ENCODE measurements at places on chromosomes 2 and 18.

DNA sequence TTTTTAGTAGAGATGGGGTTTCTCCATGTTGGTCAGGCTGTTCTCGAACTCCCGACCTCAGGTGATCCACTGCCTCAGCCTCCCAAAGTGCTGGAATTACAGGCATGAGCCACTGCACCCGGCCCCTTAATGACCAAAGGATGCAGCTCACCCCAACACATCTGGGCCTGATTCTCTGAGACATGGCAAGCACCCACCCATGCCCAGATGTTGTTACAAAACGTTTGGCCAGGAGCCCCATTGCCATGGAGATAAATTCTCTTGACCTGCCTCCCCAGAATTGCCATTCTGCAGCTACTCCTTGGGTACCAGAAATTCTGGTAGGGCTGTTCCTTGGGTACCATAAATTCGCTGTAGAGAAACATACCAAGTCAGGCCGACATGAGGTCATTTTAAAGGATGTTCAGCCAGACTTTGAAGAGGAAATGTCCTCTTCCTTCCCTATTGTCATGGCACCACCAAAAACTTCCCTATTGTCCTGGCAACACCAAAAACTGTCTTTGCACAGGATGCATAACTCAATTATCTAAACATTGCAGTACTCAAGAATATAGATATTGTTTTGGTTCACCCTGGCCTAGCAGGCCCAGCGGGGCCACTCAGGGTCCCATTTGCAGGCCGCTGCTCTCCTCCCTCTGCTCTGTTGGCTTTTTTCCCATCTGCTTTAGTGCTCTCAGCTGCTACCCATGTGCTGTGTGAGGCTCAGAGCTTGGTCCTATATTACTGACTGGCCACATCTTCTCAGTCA, 160.9 kb upstream of the TTC39C start:
- H3K27ac ChIP-seq, result no peak overlapping the region
- DNase-seq, result no peak
- peaks cover 14% of the 10 kb centered on the region for H3K4me1 ChIP-seq

DNA sequence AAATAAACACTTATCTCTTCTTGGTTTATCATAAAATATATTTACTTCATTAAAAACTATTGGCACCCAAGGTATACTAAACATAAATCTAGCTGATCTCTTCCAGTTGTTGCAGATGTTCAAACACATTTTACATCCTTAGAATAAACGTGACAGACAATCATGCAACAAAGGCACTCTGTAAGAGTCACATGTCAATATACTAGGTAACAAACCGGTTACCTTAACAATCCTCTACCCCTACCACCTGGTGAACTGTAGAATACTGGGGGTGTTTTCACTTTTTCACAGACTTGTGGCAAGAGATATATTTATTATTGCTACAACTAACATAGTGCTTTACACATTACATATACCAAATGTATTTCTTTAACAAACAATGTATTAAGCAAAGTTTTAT, 15.8 kb downstream of the STK17B start:
- peak overlapping the region; percentile 52 for H3K27ac ChIP-seq
- peaks cover 39% of the 10 kb centered on the region for H3K4me1 ChIP-seq
- DNase-seq, result no peak
- H3K27me3 ChIP-seq, result no peaks in the 10 kb centered on the region
- peaks cover 100% of the 10 kb centered on the region for H3K36me3 ChIP-seq

- no peaks in the 10 kb centered on the region for H3K27me3 ChIP-seq
- no peaks in the 10 kb centered on the region for H3K36me3 ChIP-seq
- H3K4me3 ChIP-seq, result no peak overlapping the region
- DNase-seq, result no peak
- no peaks in the 10 kb centered on the region for H3K4me1 ChIP-seq
Measured at GRCh38 chr2:57821088-57821487, 225.5 kb upstream of the VRK2 start.

DNA sequence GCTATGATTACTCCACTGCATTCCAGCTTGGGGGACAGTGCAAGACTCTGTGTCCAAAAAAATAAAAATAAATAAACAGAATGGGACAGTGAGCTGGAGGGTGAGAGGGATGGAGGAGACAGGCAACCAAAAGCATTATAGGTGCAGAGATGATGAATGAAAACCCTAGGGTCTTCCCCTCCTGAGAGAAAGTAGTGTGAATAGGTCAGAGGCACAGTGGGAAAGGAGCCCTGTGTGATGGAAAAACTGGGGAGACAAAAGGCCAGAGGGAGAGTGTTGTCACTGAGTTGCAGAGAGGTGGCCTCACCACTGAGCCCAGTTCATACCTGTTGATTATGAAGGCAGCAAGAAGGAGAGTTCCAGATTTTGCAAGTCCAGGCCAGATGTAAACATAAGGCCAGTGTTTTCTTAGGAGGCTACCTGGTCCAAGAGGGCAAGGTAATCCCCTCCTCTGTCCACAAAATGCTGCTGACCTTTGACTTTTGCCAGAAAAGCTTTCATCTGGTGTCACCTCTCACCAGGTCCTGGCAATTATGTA, 17.6 kb upstream of the AGFG1 start:
- no peak for DNase-seq
- no peaks in the 10 kb centered on the region for H3K4me1 ChIP-seq
- H3K36me3 ChIP-seq, result no peaks in the 10 kb centered on the region
- H3K4me3 ChIP-seq, result no peak overlapping the region

DNA sequence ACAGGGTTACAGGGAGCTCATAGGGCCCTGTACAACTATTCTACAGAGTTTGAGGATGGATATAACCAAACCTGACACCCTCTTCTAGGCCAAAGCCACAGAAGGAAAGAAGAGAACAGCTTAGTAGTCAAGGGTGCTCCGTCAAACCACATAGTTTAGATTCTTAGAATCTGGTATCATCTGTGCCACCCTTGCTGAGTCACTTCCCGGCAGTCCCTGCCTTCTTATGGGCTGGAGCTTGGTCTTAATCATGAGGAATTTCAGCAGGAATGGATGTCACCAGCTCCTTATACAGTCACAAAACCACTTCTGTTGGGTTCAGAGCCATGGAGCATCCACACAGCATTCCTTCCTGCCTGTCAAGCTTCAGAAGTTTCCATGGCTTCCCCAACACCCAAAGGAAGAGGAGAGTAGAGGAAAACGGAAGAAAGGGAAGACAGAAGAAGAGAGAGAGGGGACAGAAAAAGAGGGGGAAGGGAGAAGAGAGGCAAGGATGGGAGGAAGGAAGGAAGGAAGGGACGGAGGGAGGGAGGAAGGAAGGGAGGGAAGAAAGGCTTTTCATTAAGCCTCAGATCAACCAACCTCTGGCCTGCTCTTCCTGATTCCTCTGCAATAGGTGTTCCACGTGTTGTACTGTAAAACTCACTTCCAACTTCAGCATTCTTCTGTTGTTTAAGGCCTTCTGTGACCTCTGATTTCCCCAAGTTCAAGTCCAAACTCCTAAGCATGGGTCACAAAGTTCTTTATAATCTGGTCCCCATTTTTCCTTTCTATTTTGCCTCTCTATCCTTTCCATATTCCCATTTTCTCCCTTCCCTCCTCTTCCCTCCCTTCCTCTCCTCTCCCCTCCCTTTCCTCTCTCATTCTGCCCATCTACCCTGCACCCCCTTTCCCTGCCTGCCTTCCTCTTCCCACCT, 246.1 kb upstream of the TNP1 start:
- H3K36me3 ChIP-seq, result no peaks in the 10 kb centered on the region
- no peak for DNase-seq
- no peaks in the 10 kb centered on the region for H3K27me3 ChIP-seq
- no peak overlapping the region for H3K4me3 ChIP-seq
- H3K4me1 ChIP-seq, result no peaks in the 10 kb centered on the region

- peaks cover 8% of the 10 kb centered on the region for H3K4me1 ChIP-seq
- no peak overlapping the region for H3K27ac ChIP-seq
- H3K27me3 ChIP-seq, result no peaks in the 10 kb centered on the region
- no peak for DNase-seq
Measured at GRCh38 chr2:74944987-74945787, 13.3 kb upstream of the POLE4 start.

GRCh38 chr18:3721771-3722648, 272.0 kb downstream of the TGIF1 start:
- H3K4me1 ChIP-seq, result no peaks in the 10 kb centered on the region
- H3K27me3 ChIP-seq, result peaks cover 40% of the 10 kb centered on the region
- H3K36me3 ChIP-seq, result no peaks in the 10 kb centered on the region
- DNase-seq, result no peak
- H3K27ac ChIP-seq, result no peak overlapping the region

- DNase-seq, result no peak
- H3K27me3 ChIP-seq, result peaks cover 55% of the 10 kb centered on the region
- no peaks in the 10 kb centered on the region for H3K4me1 ChIP-seq
- H3K27ac ChIP-seq, result no peak overlapping the region
- no peak overlapping the region for H3K4me3 ChIP-seq
- H3K36me3 ChIP-seq, result no peaks in the 10 kb centered on the region
Measured at GRCh38 chr18:78873926-78874500, 105.6 kb upstream of the SALL3 start.

- DNase-seq, result no peak
- H3K27me3 ChIP-seq, result peaks cover 38% of the 10 kb centered on the region
Measured at GRCh38 chr2:158762336-158762735, 32.8 kb upstream of the DAPL1 start.

GRCh38 chr2:215601526-215601925, 165.7 kb upstream of the FN1 start:
- H3K27ac ChIP-seq, result no peak overlapping the region
- no peaks in the 10 kb centered on the region for H3K4me1 ChIP-seq
- no peak for DNase-seq

- no peaks in the 10 kb centered on the region for H3K36me3 ChIP-seq
- H3K4me1 ChIP-seq, result no peaks in the 10 kb centered on the region
- no peak overlapping the region for H3K4me3 ChIP-seq
- peaks cover 7% of the 10 kb centered on the region for H3K27me3 ChIP-seq
- H3K27ac ChIP-seq, result no peak overlapping the region
Measured at GRCh38 chr2:199366406-199366805, 91.3 kb downstream of the SATB2 start.

DNA sequence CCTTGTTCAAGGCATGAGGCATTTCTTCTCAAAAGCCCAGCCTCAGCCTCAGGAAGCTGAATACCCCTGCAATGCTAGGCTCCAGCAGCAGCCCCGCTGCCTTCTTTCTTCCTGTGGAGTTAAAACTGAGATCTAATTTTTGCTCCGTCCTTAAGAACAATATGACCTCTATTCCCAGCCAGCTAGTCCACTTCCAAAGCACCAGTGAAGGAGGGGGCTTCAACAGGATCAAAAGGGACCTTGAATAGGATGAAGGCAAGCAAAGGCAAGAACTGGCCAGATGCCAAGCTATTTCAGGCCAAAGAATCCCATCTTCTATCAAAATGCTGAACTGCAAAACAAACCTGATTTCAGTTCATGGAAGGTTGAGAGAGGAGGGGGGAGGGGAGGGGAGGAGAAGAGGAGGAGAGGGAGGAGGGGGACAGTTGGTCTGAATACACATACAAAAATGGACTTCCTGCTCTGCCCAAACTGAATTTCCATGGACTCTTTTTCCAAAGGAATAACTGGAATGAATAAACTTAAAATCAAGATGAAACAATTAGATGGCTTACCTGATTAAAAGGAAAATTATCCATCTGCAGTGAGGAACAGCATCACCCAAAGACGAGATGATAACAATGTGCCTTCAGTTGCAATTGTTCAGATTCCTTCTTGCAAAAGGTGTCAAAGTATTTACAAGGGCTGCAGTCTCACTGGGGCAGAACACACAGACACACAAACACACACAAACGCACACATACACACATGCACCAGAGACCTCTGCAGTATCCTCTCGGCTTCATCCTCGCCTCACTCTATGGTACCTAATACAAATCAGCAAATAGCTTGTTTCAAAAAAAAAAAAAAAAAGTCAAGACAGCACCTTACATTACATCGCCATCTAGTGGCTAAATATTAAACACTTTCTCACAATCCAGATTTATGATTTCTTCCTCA, at the start of gene SCN1A:
SCN1A (minus strand) TSS at position 804 of the 939 bp plus-strand sequence. CDS start 54,399 bp downstream, outside the sequence.
- no peak within 1 kb of the TSS for H3K27ac ChIP-seq
- no peaks in the 10 kb centered on the region for H3K36me3 ChIP-seq
- peaks cover 4% of the 10 kb centered on the region for H3K4me1 ChIP-seq
- no peak within 1 kb of the TSS for H3K4me3 ChIP-seq
- peaks cover 28% of the 10 kb centered on the region for H3K27me3 ChIP-seq

- no peak overlapping the region for H3K4me3 ChIP-seq
- DNase-seq, result no peak
- H3K27ac ChIP-seq, result no peak overlapping the region
- H3K4me1 ChIP-seq, result no peaks in the 10 kb centered on the region
- H3K36me3 ChIP-seq, result no peaks in the 10 kb centered on the region
- H3K27me3 ChIP-seq, result peaks cover 21% of the 10 kb centered on the region
Measured at GRCh38 chr2:210197720-210198119, 26.5 kb upstream of the KANSL1L start.

DNA sequence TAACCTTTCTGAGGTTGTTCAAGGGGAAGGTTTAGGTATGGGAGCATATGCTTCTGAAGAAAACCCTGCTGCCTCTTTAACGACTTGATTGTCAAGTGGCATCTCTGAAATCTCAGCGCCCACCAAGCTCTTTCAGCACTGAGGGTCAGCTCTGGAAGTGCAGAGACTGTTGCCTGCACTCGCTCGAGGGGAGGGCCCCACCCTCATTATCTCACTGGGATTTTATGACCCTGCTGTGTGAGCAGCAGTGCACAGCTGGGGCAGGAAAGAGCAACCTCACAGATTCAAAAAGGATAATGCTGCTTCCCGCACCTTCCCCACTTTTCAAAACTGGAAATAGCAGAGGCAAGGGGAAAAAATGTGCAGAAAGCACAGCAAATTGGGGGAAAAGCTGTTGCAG, 56.9 kb upstream of the SPRED2 start:
- DNase-seq, result no peak
- no peaks in the 10 kb centered on the region for H3K4me1 ChIP-seq
- H3K4me3 ChIP-seq, result no peak overlapping the region
- H3K27me3 ChIP-seq, result peaks cover 33% of the 10 kb centered on the region
- H3K36me3 ChIP-seq, result no peaks in the 10 kb centered on the region

DNA sequence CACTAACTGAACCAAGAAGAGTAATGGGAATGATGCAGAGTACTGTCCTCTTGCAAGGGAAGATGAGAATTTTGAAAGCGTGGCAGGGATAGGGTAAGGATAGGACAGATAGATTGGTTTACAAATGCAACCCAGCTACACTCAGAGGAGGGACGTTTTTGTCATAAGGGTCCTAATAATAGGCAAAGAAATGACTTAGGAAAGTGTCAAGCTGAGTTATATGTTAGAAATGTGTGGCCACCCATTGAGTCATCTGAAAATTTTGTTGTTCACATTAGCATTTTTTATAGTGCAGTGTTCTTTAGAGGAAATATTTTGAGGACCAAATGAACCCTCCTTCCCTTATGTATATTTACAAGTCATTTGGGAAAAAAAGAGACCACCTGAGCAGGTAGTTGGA, 137.5 kb downstream of the PHLPP1 start:
- H3K27ac ChIP-seq, result no peak overlapping the region
- DNase-seq, result no peak
- no peaks in the 10 kb centered on the region for H3K27me3 ChIP-seq
- no peak overlapping the region for H3K4me3 ChIP-seq
- H3K36me3 ChIP-seq, result peaks cover 3% of the 10 kb centered on the region
- H3K4me1 ChIP-seq, result no peaks in the 10 kb centered on the region

DNA sequence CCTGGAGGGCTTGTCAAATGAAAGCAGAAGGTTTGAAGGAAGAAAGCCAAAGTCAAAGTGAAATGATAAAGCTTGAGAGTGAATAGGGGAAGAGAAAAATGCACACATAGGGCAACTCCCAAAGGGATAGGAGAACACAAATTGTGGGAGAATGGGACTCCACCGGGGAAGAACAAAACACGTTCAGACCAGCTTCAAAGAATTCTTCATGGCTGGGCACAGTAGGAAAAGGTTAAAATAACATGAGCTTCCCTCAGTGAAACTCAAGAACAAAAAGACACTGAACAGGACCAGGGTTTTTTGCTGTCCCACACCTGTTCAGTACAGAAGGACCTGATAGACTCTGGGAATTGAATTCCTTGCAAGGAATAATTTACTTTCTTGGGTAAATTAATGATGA, 123.1 kb upstream of the NCKAP5 start:
- H3K36me3 ChIP-seq, result no peaks in the 10 kb centered on the region
- DNase-seq, result no peak
- no peak overlapping the region for H3K4me3 ChIP-seq

Measured in effector memory CD8-positive, alpha-beta T cell (primary cell).